ENCODE measurements at places on chromosomes 3 and 15.

DNA sequence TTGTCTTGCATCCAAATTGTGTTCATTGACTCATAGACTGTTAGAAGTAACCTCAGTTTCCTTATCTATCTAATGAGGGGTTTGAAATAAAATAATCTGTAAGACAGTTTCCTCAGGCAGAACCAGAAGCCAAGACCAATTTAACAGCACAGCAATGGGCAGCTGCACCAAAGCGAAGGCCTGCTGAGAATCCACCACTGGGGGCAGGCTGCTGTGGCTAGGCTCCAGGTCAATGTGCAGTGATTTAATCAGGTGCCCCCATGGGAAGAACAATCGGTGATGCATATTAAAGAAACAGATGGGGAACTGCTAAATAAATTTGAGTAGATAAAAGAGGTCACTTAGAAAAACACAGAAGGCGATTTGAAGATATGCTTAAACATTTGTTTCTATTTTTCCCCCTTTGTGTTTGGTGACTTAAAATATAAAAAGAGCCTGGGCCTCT, 28.0 kb upstream of the TMOD3 start:
- DNase-seq: no peak

- no peak for DNase-seq
Measured at GRCh38 chr3:13746385-13746784, 133.5 kb downstream of the WNT7A start.

DNA sequence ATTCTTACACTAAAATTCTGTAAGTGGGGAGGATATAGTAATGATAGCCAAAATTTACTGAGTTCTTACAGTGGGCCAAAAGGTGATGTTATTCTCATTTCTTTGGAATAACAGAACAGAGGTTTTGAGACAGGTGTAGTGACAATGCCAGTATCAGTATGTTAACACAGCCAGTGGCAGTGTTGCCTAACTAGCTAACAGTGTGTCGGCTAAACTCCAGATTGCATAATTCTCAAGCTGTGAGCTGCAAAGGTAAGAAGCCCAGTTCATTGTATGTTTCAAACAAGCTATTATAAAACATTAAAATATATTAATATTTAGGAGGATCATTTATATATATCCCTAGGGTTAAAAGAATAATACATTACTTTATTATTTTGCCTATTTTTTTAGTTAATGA, 920 bp downstream of the SLC15A2 start:
- DNase-seq: no peak

DNA sequence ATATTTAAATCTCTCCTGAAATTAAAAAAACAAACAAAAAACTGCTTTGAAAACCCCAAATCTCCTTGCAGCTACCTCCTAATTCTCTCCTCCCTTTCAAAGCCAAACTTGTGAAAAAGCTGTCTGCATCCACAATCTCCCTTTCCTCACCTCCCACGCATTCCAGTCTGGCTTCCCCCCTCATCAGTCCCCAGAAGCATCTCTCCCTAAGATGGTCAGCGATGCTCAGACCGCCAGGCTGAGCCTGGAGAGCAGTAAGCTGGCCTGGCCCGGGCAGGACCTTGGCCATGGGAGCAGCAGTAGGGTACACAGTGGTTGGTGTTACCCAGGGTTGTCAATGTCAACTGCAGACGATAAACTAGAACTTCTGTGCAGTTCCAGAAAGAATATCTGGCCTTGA, 32.9 kb upstream of the BLM start:
- DNase-seq: no peak
